ENCODE measurements at places on chromosomes 16 and 17.

- no peak for DNase-seq
Measured at GRCh38 chr17:15000661-15001060, 264.5 kb downstream of the PMP22 start.

DNA sequence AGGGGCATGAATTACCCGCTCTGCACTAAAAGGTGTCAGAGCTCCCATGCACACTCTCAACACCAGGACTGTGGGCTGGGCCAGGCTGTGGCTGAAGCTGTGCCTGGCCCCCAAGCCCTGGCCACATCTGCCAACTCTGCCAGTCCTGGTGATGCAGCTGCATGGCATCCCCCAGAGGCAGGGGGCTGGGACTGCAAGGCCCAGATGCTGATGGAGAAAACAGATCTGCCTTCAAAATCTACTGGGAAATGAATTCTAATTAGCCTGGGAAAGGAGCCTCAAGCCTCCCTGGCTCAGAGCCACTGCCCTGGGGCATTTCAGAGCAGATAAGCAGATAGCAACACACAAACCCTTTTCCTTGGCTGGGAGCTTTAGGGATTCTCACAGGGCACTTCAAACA is 3.4 kb downstream of the CHST6 start:
- no peak for DNase-seq

DNA sequence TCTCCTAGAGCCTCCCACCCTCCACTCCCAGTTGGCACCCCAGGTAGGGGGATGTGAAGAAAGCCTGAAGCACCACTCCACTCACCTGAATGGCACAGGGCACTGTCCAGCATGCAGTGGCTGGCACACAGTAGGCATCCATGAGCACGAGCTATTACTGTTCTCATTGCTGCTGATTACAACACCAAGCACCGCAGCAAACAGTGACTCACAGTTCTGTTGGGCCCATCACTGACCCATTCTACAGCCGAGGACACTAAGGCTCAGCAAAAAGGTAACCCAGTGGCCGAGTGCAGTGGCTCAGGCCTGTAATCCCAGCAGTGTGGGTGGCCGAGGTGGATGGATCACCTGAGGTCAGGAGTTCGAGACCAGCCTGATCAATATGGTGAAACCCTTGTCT is 2.7 kb downstream of the ZSCAN10 start:
- DNase-seq = no peak

- DNase-seq = no peak
Measured at GRCh38 chr16:25135254-25135878, 23.8 kb downstream of the LCMT1 start.

GRCh38 chr17:14337596-14338079 is 36.8 kb downstream of the HS3ST3B1 start:
- no peak for DNase-seq

DNA sequence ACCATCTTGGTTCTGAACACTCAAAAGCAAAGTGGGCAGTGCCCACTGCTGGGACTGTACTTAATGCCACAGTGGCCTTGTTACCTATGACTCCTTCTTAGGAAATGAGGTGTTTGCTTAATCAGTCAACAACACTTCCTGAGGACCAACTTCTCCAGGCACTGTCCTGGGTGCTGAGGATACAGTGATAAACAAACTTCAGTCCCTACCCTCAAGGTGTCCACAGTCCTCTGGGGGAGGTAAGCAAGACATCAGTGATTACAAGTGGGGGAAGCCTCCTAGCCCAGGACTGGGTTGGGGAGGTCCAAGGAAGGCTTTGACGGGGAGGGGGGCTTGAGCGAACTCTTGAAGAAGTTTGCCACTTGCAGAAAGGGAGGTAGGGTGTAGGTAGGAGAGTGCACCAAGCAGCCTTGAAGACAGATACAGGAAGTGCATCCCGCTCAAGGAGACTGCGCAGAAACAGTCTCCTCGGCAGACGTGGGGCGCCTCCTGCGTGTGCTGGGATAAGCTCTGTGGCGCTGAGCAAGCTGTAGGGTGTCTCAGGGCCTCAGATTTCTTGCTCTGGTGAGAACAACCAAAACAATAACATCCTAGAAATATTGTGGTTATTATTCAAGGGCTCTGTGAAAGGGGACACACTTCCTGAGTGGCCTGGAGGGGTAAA is 2.6 kb upstream of the ABCC3 start:
- no peak for DNase-seq

- DNase-seq = no peak
Measured at GRCh38 chr16:47477679-47478078, 16.5 kb downstream of the PHKB start.

GRCh38 chr16:50578137-50578536 is 29.9 kb downstream of the NKD1 start:
- DNase-seq = no peak

DNA sequence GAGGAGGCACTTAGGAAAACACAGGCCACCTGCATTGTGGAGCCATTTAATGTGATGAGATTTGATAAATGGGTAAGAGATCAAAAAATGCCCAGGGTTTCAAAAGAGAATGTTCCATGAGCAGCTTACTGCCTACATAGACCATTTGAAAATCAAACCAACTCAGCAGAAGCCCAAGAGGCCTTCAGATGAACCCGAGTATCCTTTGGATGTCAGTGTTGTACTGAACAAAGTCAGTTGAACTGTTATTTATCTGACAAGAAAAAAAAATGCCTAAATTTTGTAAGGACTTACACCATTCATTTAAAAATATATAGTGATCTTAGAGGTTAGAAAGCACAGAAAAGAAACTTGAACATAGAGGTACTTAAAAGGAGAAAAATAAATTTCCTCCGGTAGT is 381.7 kb downstream of the ZFHX3 start:
- peak; percentile 9 for DNase-seq

- DNase-seq = no peak
Measured at GRCh38 chr17:4679658-4680057, 24.3 kb downstream of the PELP1 start.

DNA sequence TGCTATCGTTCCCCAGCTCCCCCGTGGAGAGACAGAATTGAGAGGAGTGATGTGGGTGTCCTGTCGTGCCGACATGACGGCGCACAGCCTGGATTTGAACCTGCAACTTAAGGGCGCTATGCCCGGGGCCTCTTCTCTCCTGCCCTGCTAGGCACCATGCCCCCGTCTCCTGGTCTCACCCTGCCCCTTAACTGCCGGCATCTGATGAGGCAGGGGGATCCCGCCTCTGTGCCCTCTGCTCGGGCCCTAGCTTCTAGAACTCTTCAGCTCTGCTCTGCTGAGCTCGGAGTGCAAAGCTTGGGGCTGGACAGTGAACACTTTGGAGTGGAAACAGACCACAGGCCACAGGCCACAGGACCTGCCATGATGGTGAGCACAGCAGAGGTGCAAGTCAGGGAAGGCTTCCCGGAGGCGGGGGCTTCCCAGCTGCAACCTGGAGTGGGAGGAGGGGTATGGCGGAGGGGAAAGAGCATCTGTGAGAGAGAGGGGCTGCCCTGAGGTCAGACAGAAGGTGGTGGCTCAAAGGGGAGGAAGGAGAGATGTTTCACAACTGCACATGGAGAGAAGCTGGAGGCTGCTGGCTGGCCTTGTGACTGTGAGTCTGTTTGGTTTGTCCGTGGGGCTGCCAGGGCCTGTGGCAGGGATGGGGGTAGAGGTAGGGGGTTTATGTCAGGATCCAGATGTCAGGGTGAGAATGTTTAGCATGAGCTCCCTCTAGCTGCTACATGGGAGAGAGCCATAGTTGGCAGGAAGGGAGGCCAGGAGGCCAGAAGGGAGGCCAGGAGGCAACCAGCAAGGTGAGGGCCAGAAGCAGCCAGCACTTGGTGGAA is 107.8 kb downstream of the CRLF3 start:
- no peak for DNase-seq

DNA sequence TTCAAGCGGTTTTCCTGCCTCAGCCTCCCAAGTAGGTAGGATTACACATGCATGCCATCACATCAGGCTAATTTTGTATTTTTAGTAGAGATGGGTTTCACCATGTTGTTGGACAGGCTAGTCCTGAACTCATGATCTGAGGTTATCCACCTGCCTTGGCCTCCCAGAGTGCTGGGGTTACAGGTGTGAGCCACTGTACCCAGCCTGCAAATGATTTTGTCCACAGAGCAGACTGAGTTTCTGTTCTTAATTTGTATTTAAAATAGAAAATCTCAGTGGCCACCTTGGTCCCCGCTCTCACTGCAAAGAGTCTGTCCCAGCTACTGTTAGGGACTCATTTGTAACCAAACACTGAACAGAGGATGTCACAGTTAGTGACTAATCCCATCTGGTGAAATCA is 415.7 kb upstream of the RBFOX1 start:
- no peak for DNase-seq

DNA sequence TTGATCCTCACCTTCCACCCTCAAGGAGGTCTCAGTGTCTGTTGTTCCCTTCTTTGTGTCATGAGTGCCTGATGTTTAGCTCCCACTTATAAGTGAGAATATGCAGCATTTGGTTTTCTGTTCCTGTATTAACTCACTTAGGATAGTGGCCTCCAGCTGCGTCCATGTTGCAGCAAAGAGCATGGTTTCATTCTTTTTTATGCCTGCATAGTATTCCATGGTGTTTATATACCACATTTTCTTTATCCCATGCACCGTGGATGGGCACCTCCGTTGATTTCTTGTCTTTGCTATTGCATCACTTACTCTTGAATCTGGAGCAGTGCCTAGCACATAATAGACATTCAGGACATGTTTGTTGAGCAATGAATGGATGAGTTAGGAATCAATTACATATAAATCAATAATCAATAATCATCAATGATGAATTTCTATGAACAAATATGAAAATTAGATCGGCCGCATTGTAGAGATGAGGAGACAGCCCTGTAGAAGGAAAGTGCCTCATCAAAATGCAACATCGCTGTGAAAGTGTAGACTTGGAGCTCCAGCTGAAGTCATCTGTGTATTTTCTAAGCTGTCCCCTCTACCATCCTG is 129.5 kb downstream of the PRKCB start:
- DNase-seq = no peak

- DNase-seq = no peak
Measured at GRCh38 chr17:38578229-38579082, 27.3 kb downstream of the SRCIN1 start.

DNA sequence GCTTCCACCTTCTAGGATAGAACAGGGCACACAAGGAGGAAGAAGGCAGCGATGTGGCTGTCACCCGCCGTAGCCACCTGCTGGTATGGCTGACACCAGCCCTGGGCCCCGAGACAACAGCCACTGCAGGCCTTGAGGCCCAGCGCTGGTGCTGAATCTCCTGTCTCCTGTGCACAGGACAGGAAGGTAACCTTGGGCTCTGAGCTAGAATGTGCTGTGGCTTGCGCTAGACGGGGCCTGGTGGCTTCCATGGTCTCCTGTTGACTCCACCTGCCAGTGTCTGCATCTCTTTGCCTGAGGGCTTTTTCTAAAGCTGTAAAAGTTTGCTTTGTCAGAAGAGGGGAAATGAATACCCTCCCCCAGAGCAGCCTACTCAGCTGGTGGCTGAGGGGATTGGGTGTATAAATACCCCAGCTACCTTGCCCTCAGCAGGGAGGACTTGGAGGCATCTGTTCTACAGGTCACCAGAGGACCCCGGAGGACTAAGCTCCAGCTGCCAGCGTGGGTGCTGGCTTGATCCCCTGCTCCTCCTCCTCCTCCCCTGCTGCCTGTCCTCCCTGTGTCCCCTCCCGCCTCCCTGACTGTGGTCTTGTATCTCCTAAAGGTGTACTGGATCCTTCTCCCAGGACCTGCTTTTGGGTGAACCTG is 76.1 kb upstream of the SDK2 start:
- no peak for DNase-seq

DNA sequence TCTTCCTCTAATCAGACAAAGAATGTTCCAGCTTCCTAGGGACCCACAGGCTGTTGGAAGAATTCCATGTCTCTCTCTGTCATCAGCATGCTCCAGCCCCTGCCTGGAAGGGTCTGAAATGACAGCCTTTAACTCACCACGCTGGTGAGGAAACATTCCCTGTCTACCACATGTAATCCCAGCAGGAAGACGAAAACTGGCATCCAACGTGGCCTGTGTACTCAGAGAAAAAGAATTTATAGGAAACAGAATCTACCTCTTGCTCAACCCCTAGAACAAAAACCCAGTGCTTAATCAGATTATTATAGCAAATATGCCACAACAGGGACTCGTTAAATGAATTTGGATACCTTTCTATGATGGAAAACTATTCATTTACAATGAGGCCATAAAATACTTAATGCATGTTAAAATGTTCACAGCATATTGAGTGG is 147.3 kb upstream of the FOXF1 start:
- no peak for DNase-seq

- DNase-seq = no peak
Measured at GRCh38 chr17:82856361-82856760, 16.5 kb upstream of the ZNF750 start.

DNA sequence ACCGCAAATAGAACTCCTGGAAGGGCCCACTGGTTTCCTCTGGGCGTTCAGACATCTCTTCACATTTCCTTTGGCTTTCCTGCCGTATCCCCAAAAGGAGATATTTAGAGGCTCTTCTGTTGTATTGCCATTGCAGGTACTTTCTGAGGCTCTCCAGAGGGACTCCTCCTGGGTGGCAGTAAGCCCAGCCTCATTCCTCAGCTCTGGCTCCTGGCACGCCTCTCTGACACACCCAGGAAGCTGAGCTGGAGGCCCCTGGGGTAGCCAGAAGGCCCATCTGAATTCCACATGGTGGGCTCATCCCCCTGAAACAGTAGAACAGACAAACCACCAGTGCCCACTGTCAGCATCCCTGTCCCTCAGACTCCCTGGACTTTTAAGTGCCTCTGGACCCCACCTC is 206.7 kb downstream of the PARN start:
- no peak for DNase-seq

GRCh38 chr16:4333308-4333638 is 17.4 kb downstream of the GLIS2 start:
- DNase-seq = no peak

- no peak for DNase-seq
Measured at GRCh38 chr16:50185005-50185505, 31.9 kb downstream of the TENT4B start.

DNA sequence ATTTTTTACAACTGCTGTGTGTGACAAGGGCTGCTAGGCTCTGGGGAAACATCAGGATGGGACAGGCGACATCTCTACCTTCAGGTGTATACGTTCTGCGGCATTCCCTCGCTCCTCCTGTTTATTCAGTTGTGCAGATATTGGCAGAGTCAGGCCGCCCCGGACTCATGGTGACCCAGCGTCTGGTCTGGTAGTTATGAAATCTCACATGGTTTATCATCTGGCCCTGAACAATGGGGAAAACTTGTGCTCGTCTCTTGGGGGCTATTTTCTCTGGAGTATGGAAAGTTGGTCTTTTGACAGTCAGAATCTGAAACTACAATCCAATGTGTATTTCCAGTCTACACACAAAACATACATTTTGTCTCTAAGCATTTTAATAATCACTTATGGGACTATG is 3.3 kb downstream of the MARCHF10 start:
- no peak for DNase-seq

GRCh38 chr16:58053682-58054005 is 28.1 kb downstream of the MMP15 start:
- no peak for DNase-seq

GRCh38 chr17:6712854-6713129 is 377 bp downstream of the SLC13A5 start:
- no peak for DNase-seq

DNA sequence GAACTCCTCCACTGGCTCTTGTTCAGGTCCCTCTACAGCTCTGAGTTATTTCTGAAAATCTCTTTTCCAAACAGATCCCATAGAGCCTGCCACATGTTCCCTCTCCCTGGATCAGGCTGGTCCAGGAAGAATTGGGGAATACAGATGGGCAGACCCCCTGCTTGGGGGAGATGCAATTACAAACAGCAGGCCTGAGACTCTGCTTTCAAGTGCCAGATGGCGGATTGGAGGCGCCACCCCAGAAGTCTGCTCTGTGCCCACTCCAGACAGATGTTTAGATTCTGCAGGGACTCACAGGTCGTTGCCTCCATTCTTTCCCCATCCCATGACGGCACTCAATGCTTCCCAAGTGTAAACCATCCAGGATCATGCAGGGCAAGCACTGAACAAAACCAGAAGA is 316.6 kb downstream of the SLC39A11 start:
- no peak for DNase-seq

Data from CD4-positive, alpha-beta T cell treated with Interleukin-10 for 1 hour (primary cell).